Fibroblast of the aortic adventitia (primary cell): ENCODE measurements at places on chromosomes 11 and 22.
A peak's percentile ranks its signal among the peaks of the same experiment; 100 is the strongest.

- DNase-seq: no peak
Observed at GRCh38 chr11:5591613-5592012, 4.8 kb upstream of the TRIM6 start.

DNA sequence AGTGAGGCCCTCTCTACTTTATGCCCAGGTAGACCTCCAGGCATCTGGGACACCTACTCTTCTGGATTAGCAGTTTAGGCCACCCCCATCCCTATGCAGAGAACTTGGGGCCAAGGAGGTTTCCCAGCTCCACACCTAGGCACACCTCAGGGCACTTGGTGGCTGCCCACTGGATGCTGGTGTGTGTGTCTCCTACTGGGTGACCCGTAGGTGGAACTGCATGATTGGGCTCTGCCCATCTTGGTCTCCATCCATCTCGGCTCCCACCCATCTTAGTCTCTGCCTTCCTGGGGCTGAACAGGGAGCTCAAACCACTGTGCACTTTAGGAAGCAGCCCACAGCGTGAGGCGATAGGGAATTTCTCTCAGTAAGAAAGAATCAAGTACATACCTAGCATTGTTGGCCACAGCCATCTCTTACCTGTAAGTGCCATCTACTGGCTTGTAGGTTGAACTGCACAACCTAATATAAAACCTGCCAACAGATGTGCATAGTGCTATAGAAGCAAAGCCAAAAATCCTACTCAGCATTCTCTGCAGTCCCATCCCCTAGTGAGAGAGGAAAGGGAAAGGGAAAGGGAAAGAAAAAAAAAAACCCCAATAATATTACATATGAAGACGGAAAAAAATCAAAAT is 61.6 kb upstream of the PTPN5 start:
- peak; percentile 28 for DNase-seq

DNA sequence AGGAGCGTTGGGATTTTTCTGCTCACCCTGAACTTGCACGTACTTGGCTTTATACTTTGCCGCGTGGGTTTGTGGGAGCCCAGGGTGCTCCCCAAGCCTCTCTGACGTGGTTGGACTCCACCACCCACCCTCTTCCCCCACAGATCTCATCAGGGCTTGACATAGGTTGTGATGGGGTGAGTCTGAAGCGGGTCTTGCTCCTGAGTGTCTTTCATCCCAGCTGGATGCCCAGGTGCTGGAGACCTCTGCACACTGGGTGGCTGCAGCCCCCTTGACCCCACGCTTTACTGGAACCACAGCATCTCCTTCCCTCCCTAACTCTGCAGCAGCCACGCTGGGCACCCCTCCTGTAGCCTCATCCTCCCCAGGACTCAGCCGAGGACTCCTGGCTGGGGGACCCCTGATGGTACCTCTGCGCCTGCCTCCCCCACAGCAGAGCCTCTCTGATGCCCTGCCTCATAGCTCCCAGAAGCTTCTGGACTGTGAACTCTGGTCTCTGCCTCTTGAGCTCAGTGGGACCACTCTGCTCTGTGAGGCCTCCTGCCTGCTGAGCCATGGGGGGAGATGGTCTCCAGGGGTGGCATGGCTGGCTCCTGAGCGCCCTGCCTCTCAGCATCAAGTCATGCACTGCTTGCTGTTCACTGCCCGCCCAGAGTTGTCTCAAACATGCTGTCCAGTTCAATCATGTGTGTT is 45.2 kb downstream of the MYEOV start:
- DNase-seq: no peak

- DNase-seq: no peak
Observed at GRCh38 chr22:46929046-46929709, 166.7 kb downstream of the TBC1D22A start.

GRCh38 chr11:32100495-32100894 is 9.6 kb downstream of the RCN1 start:
- DNase-seq: no peak

GRCh38 chr22:39959640-39960447 is at the start of gene TMA7B:
Gene TMA7B, plus strand, starts transcription at chr22:39960397. Its CDS starts 3,978 bp downstream, at chr22:39964375.
- peak; percentile 33 for DNase-seq

GRCh38 chr11:7645206-7645605 is 28.1 kb downstream of the CYB5R2 start:
- no peak for DNase-seq

DNA sequence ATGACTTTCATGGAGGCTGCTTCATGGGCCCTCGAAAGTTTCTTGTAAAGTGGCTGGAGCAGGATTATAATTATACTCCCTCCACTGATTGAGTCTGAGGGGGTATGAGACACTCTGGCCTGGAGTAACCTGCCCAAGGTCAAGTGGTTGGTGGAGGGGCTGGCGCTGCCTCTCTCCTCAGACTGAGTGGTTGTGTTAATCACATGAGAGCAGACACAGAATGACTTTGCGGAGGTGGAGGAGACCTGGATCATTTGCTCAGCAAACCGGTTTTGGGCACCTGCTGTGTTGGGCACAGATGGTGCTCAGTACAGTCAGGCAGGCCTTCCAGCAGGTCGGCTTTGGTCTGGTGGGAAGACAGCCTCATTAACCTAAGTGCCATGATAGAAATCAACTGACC is 11.8 kb downstream of the BCR start:
- no peak for DNase-seq

- no peak for DNase-seq
Observed at GRCh38 chr22:30370641-30371230, 13.9 kb downstream of the CCDC157 start.

DNA sequence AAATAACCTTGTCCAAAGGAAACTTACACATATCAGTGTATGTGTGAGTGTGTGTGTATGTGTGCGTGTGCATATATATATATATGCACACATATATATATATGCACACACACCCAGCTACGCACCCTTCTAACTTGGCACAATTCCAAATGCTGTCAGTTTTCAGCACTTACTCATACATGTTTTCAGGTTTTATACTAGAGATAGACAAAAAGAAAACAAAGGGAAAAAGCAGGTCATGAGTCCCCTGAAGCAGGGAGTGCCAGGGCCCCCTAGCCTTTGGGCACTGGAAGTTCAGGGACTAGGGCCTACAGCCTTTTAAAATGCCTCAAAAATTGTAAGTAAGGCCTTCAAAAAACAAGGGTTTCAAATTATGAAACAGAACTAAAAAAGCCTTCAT is 265.4 kb downstream of the CADM1 start:
- DNase-seq: no peak

DNA sequence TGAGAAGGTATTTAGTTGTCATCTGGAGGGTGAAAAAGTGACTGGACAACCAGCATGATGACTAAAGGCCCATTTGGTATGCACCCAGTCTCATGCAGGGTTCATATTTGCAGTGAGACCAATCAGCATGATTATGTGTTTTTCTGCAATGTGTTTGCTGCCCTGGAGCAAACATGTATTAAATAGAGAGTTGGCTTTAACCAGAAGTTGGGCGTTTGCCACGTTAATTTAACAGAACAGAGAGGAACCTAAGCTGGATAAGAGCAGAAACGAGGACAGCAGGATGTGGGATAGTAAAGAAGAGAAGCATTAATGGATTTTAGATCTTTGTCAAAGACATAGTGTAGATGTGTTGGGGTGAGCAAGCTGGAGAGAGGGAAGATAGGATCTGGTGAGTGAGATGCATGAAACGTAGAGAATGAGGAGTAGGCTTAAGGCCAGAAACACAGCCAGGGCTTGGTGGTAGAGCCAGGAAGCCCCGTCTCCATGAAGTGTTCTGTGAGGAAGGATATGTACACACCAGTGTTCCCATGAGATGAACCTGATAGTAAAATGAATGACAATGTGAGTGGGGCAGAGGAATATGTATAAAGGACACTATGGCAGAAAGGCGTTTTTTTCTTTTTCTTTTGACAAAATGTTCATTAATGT is 164.0 kb upstream of the PDGFD start:
- DNase-seq: no peak

DNA sequence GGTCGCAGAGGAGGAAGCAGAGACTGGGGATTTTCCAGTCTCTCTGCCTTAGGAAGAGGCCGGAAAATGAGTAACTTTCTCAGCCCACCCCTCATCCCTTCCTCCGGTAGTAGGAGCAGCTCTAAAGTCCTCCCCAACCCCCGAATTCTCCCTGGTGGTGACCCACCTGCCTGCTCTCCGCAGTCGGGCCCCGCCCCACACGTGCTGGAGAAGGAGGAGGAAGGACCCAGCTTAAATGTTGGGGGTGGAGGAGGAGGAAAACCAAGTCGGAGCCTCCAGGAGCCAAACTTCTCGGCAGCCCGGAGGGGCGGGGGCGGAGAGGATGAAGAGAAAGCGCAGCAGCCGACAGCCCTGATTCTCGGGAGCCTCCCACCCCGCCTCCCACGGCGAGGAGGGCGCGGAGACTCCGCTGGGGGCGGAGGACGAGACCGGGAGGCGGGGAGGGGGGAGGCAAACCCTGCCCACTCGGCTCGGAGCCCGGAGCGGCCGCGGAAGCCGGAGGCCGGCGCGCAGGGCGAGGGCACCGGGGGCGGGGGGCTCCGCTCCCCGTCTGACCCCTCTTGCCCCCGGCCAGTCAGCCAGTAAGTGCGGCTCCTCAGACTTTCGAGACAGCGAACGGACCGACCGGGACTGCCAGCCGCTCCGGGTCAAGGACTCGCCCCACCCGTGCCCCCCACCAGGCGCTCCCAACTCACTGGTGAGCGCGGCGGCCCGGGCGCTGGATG is at the start of gene TPBGL:
Gene TPBGL, plus strand, starts transcription at position 464 of the 725 bp plus-strand sequence. CDS start 276 bp downstream, outside the sequence.
- DNase-seq: no peak

GRCh38 chr22:23060612-23061400 is 9.5 kb upstream of the GNAZ start:
- no peak for DNase-seq

- no peak for DNase-seq
Observed at GRCh38 chr11:9005087-9005486, 1.3 kb upstream of the NRIP3 start.

DNA sequence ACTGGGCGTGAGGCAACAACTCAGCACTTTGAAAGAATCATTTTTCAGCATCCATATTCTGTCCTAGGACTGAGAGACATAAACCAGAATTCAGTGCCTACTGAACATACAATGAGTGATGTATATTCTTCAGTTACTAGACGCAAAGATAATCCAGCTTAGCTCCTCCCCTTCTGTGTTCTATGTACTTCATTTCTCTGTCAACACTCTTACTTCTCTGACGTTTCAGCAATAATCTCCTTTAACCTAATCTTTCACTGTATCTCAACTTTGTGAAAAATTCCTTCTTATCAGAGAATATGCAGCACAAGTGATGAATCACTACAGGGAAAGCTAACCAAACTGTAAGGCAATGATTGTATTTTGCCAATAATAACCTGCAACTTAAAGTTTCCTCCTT is 2.5 kb upstream of the OR51B5 start:
- peak; percentile 82 for DNase-seq

- DNase-seq: peak; percentile 50
Observed at GRCh38 chr11:45233121-45233803, 52.9 kb downstream of the SYT13 start.

- no peak for DNase-seq
Observed at GRCh38 chr11:69437876-69438205, 43.6 kb upstream of the LINC01488 start.

DNA sequence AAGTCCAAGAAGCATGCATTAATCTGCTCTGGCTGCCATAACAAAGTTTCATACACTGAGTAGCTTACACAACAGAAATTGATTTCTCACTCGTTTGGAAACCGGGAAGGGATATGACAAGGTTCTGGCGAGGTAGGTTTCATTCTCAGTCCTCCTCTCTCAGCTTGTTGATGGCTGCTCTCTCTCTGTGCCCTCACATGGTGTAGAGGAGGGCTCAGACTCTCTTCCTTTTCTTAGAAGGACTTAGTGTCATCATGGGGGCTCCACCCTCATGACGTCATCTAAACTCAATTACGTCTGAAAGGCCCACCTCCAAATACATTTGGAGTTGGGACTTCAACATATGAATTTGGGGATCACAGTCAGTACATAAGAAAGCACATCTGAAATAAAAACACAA is 18.6 kb downstream of the GLYATL1 start:
- peak; percentile 4 for DNase-seq

DNA sequence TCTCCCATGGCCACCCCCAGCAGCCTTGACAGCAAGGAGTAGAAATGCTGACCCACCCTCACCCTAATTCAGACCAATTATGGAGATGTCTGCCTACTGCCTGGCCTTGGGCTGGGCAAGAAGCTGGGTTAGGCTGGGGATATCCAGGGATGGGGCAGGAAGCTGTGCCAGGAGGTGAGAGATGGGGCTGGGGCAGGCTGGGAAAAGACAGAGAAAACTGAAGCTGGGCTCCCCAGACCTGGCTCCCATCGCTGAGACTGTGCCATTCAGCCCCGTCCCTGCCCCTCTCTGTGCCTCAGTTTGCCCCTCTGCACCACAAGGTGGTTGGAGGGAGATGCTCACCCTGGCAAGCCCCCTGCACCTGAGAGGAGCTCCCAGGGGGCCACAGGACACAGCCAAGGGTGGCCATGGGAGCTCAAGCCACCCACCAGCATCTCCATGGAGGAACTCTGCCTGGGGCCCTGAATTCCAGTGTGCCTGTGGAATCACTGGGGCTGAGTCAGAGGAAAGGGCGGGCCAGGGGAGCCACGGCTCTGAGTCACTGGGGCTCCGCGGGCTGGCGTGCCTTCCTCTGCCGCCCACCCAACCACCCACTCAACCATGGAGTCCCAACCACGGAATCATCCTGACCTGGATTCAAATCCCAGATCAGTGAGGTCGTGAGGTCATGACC is 6.0 kb upstream of the CARD10 start:
- DNase-seq: peak; percentile 74

GRCh38 chr11:127003260-127003981 is 2.9 kb upstream of the KIRREL3 start:
- no peak for DNase-seq

- no peak for DNase-seq
Observed at GRCh38 chr11:84250834-84251613, 964.9 kb upstream of the CCDC90B start.

DNA sequence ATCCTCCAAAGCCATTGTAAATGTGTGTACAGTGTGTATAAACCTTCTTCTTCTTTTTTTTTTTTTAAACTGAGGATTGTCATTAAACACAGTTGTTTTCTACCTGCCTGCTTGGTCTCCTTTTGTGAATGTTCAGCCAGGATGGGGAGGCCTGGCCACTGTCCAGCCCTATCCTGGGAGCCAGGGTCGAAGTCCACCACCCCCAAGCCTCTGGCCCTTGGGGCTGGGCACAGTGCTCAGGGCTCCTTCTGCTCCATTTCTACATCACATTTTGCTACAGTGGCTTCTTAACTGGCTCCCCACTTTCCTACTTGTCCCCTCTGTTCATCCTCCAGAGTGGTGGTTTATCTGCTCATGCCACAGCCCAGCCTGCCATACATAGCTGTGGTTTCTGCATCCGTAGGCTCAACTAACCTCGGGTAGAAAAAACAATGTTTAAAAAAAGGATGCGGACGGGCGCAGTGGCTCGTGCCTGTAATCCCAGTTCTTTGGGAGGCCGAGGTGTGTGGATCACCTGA is 2.5 kb upstream of the SMARCB1 start:
- DNase-seq: no peak
